ENCODE measurements at places on chromosomes 16 and 17. TPM values are rescaled to one million over a fixed set of nuclear protein-coding genes. Genes with fewer than 3 reads are reported as not detected.
A peak's percentile ranks its signal among the peaks of the same experiment; 100 is the strongest.

DNA sequence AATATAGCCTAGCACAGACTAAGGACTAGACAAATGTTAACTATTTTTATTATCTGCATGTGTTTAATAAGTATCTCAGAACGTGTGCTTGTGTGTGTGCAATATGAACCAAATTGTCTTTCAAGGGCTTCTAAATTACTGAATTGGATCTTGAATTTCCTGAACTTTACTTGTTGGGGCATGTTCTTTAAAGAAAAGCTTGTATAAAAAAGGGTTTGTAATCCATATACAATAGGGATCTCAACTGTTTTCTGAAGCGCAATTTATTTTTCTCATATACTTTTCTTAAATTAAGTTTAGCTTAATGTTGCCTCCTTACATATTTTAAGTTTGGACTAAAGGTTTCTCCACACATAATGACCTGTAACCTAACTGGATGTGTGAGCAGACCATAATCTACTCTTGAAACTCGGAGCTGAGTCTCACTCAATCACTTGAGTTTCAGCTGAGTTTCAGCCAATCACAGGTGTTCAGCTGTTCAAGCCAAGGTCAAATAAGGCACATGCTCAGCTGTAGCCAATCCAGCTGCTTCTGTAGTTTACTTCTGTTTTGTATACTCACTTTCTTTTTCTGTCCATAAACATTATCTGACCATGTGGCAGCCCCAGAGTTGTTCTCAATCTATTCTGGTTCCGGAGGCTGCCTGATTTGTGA lies 72.3 kb downstream of the CDK5R1 start:
- no peak for DNase-seq

DNA sequence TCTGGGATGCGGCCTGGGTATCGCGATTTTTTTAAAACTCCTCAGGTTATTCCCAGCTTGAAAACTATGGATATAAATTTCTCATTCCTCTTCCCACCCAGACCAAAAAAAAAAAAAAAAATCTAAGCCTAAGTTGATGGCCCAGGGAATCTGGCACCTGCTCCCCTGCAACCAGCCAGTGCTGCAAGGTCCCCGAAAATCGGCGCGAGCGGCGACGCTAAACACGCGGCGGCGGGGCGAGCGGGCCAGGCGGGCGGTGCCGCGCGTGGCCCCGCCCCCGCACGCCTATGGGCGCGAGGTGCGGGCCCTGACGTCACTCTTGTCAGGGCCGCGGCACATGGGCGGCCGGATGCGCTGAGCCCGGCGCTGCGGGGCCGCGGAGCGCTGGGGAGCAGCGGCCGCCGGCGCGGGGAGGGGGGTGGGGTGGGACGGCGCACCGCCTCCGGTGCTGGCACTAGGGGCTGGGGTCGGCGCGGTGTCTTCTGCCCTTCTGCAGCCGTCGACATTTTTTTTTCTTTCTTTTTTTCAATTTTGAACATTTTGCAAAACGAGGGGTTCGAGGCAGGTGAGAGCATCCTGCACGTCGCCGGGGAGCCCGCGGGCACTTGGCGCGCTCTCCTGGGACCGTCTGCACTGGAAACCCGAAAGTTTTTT lies at the start of gene HLF:
Gene HLF, plus strand, starts transcription at position 316 of the 654 bp plus-strand sequence. CDS start 525 bp downstream, outside the sequence.
- peak; percentile 88 for DNase-seq

GRCh38 chr16:52191531-52192134 lies 355.3 kb downstream of the TOX3 start:
- peak; percentile 40 for DNase-seq

DNA sequence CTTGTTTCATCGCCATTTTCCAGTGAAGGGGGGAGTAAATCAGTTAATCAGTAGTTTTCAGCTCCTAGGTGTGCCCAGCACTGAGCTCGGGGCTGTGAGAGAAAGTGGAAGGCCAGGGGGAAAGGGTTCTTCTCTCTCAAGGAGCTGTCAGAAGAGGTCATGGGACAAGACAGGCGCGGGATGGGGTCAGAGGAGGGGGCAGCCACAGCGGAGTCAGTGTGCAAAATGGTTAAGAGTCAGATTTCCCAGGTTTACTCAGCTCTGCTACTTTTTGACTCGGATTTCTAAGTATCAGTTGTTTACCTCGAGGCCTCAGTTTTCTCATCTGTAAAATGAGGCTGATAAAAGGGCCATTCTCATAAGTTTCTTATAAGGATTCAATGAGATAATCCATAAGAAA lies 4.3 kb upstream of the XYLT1 start:
- DNase-seq: no peak

- DNase-seq: no peak
These were observed 15.1 kb downstream of the CDH11 start for GRCh38 chr16:65106757-65107156.

GRCh38 chr17:18059283-18059682 lies 20.1 kb downstream of the GID4 start:
- DNase-seq: no peak

- no peak for DNase-seq
These were observed 2.2 kb downstream of the SDK2 start for GRCh38 chr17:73641826-73642600.

- no peak for DNase-seq
These were observed 18.2 kb upstream of the MEIOB start for GRCh38 chr16:1890024-1890707.

DNA sequence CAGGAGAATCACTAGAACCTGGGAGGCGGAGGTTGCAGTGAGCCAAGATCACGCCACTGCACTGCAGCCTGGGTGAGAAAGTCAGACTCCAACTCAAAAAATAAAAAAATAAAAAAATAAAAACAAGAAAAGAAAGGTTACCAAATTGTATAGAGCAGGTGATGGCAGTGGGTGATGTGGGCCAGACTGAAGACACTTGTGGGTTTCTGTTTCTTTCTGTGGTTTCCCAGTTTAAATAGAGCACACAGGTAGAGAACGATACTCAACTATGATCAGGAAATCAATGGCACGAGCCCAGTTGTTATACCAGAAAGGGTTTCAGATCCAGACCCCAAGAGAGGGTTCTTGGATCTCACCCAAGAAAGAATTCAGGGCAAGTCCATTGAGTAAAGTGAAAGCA lies 32.6 kb downstream of the NUBP1 start:
- no peak for DNase-seq

DNA sequence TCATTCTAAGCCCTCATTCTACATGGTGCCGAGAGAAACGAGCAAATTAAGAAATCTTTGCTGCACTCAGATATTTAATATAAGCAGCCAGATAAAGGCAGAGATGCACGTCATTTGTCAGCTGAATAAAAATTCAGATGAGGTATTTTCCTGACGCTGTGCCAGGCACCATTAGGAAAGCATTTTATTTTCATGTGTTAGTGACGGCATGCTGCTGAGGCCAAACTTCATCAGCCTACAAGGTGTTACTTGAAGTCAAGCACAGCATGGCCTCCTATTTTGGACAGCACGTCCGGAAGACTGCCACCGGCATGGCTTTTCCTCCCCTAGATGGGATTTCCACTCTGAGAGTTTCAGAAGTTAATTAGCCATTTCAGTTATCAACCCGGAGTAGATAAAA lies 70.3 kb downstream of the IRX3 start:
- no peak for DNase-seq

GRCh38 chr17:335691-336090 lies 16.9 kb downstream of the RPH3AL start:
- peak; percentile 58 for DNase-seq

DNA sequence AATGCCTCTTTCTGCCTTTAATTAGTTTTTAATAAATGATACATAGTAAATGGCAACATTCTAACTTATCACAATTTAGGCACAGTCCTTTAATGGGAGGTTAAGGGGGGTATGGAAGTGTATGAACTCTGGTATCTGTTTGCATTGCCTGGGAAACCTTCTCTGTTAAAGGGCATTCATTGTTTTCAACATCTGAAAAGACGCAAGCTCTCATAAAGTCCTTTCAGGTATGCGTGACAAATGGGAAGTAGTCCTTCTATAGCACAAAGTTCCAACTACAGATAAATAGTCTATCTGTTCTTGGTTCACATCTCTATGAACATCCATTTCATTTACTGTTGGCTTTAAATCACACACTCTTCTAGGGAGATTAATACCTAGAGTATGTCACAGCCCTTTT lies 298.0 kb upstream of the PMFBP1 start:
- DNase-seq: no peak

- DNase-seq: no peak
These were observed 13.4 kb upstream of the DNAJA2 start for GRCh38 chr16:46986896-46987295.

DNA sequence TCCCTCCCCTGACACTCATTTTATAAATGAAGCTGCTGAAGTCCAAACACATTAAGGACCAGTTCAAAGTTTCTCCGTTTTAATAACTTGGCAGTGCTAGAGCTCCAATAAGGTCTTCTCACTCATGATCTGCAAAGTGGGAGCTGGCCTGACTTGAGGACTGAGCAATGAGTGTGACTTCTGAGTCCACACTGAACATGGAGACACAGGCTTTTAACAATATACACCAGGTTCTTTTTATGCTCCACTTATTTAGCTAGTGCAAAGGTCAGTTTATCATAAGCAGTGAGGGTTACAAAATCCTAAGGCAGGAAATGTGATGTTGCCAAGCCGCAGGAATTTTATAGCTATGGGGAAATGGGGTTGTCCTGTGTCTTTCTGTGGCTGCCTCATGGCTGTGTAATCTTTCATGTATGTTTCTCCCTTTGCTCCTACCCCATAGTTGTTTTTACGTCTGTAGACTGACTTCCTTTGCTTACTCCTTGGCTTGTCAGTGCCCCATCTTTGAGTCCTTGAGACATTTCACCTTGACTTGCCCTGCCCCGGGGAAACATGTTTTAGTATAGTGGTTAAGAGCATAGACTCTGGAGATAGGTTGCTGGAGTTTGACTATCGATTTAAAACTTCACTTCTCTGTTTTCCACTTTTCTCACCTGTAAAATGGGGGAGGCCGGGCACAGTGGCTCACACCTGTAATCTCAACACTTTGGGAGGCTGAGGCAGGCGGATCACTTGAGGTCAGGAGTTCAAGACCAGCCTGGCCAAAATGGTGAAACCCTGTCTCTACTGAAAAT lies 12.2 kb upstream of the MMD start:
- no peak for DNase-seq

- DNase-seq: no peak
These were observed 239.8 kb upstream of the SALL1 start for GRCh38 chr16:51390877-51391276.

DNA sequence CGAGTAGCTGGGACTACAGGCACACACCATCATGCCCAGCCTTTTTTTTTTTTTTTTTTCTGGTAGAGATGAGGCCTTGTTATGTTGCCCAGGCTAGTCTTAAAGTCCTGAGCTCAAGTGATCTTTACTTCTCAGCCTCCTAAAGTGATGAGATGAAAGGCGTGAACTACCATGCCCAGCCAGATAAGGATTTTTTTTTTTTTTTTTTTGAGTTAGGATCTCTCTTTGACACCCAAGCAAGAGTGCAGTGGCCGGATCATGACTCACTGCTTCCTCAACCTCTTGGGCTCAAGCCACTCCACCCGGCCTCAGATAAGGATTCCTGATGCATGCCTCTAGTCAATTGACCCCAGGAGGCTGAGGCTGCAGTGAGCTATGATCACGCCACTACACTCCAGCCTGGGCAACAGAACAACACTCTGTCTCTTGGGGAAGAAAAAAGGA lies 11.2 kb upstream of the PLEKHG4 start:
- DNase-seq: peak; percentile 94

DNA sequence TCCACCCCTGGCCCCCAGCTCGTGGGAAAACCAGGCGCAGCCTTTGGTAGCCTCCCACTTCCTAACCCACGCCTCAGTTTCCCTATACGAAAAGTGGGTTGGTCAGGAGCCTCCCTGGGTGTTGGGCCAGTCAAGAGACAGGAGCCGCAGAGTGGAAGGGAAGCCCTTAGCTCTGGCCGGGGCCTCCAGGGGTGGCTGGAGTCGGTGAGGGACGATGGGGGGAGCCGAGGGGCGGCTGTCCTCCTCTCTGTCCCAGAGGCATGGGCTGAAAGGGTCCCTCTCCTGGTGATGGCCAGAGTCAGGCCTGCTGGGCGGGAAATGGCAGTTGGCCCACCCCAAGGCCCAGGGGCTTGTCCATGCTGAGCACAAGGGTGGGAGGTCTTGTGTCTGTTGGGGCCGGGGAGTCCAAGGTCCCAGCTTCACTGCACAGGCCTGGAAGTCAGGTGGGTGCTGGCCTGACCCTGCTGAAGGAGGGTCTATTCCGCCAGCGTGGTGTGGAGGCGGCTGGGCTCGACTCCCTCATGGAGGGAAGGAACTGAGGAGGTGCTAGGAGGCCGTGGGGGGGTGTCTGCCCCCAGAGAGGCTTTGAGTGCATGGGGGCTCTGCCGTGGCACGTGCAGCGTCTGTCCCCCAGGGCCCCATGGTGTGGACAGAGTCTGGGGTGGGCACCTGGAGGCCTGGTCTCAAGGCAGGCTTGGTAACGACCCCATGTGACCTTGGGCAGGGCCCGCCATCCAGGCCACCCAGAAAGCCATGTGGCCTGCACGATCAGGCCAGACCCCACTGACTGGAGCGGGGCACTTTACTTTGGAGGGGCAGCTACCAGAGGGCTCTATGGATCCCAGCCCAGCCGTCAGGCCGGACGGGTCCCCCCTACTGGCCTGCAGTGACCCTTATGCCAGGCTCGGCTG lies 1.1 kb downstream of the SLC16A3 start:
- peak; percentile 17 for DNase-seq

DNA sequence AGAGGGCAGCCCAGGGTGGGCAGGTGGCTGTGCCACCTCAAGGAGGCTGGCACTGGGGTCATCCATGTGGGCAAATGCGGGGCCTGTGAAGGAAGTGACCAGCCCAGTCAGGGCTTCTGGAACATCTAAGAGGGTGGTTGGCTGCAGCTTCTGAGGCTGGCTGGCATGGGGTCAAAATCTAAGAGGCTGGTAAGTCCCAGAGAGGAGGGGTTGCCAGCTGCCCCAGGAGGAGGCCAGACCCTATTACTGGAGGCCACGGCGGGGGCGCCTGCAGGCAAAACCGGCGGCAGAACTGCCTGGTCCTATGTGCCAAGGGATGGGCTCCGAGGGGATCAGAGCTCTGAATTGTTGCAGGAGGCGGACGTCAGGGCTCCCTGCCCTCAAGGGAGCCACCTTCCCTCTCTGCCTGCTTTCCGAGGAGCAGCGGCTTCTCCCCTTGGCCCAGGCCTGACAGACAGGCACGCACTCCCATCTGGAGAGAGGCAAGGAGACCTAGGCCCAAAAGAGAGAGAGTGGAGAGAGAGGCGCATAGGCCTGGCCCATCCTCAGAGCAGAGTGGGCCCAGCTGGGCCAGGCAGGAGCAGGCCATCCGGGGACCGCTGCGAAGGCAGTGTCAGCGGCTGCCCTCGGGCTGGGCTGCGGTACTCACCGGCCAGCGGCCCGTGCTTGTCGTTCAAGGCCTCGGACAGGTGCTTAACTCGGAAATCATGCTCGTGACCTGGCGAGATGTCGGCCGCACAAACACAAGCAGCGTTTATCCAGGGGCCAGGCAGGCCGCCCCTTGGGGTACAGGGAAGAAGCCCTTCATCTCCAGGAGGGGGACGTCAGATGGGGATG lies 10.9 kb downstream of the ZACN start:
- no peak for DNase-seq

GRCh38 chr16:66534376-66534799 lies 15.5 kb downstream of the TK2 start:
- no peak for DNase-seq

Gene OTOP3
- not detected for total RNA-seq

Gene WFIKKN1
- 0.18 TPM for total RNA-seq

Gene TEKT5
- not detected for total RNA-seq

Gene TP53TG3E
- not detected for total RNA-seq

Gene SDR42E1
- total RNA-seq: 0.26 TPM
